SW 1271 (cell line): ENCODE measurements at places on chromosomes 7 and 10.

DNA sequence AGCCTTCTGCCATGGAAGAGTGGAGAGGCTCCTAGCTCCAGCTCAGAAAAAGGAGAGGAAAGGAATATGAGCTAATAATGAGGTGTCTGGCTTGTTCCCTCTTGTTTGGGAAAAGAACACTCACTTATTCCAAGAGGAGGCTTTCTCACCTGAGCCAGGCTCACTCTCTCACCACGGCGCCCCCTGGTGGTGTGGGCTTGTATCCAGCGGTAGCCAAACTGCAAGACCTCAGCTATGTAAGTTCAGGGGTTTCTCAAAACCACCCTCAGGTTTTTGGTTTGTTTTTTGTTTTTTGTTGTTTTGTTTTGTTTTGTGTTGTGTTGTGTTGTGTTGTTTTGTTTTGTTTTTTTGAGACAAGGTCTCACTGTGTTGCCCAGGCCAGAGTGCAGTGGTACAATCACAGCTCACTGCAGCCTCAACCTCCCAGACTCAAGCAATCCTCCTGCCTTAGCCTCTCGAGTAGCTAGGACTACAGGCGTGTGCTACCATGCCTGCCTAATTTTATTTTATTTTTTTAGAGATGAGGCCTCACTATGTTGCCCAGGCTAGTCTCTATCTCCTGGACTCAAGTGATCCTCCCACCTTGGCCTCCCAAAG lies 124.0 kb downstream of the TMEM130 start:
- DNase-seq = no peak

- peak; percentile 36 for DNase-seq
Observed at GRCh38 chr10:77919713-77920108, 6.8 kb downstream of the DLG5 start.

- DNase-seq = peak; percentile 44
Observed at GRCh38 chr7:101814991-101815825, 2.2 kb upstream of the CUX1 start.

- DNase-seq = no peak
Observed at GRCh38 chr10:20892796-20893195, 4.3 kb downstream of the NEBL start.

- DNase-seq = no peak
Observed at GRCh38 chr7:91436655-91437054, 172.4 kb downstream of the FZD1 start.

- DNase-seq = no peak
Observed at GRCh38 chr7:100825751-100826513, 1.4 kb downstream of the EPHB4 start.

DNA sequence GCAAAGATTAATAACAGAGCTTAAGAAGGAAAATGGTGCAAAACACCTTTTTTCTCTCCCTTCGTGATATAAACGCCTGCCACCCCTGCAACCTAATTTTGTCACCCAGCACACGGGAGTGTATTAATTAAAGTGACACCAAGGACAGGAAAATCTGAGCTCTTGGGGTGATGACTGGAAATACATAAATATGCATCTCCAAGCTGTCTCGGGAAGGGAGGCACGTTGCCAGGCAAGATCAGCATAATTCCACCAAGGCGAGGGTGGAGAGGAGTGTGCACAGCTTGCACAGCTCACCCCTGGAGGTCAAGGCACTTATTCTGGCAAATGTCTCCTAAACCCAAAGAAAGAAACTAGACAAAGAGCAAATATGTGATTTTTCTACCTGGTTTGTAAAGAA lies 700.9 kb downstream of the GRID1 start:
- DNase-seq = no peak

DNA sequence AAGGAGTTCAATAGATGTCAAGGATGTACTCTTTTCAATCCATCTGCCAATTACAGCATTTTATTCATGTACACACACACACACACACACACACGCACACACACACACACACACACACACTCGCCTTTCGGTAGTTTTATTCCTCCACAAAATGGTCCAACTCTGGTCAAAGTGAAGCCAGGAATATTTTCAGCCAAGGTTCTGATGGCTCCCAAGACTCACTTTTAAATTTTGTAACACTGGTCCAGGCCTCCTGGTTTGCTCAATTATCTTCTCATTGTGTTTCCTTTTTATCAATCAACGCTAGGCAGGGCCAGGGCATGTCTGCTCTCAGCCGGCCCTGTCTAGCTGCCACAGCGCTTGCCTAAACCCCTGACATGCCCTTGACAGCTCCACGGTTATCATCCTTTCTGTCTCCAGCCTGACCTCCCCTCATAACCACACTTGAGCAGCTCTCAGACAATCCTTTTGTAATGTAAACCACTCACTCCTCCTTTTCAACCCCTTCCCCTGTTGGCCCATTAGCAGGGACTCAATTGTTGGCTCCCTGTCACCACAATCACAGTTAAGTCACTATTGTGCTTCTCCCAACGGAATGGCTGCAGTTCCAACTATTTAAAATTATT lies 115.1 kb downstream of the ICA1 start:
- DNase-seq = no peak

DNA sequence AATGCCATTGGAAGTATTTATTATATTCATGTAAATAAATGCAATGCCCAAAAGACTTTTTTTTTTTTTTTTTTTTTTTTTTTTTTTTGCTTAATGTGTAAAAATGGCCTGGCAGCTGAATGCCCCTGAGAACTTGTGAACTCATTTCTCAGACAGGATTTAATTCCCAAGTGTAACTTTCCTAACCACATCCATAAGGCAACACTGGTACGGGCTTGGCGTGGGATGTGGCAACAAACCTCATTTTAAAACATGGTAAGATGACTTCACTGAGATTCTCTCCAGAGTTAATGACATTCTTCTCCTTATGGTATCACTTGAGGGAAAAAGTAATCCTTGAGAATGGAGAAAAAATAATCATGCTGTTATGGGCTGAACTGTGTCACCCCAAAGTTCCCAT lies 150.4 kb downstream of the DGKI start:
- no peak for DNase-seq

- no peak for DNase-seq
Observed at GRCh38 chr10:72855129-72855528, 38.4 kb upstream of the OIT3 start.

GRCh38 chr10:15725603-15726002 lies 5.9 kb upstream of the ITGA8 start:
- peak; percentile 23 for DNase-seq

DNA sequence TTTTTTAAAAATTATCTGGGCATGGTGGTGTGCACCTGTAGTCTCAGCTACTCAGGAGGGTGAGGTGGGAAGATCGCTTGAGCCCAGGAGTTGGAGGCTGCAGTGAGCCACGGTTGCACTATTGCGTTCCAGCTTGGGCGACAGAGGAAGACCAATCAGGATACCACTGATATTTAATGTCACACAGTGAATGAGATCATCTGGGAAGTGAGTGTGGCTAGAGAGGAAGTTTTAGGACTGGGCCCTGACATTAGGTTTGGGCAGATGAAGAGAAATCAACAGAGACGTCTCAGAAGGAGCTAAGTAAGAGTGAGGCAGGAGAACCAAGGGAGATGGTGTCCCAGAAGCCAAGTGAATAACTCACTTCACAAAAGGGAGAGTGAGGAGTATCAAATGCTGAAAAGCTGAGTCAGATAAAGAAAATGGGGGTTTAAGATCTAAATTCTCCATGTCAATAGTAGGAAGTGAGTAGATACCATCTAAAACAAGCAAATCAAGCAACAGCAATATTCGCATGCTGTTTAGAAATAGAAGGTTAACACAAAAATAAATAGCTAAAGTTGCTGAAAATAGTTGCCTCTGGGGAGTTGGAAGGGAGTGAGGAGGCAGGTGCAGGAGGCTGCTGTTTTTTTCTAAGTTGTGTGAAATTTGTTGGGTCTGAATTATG lies 11.5 kb downstream of the PILRA start:
- no peak for DNase-seq

GRCh38 chr10:70140297-70140696 lies 6.2 kb downstream of the TYSND1 start:
- no peak for DNase-seq

DNA sequence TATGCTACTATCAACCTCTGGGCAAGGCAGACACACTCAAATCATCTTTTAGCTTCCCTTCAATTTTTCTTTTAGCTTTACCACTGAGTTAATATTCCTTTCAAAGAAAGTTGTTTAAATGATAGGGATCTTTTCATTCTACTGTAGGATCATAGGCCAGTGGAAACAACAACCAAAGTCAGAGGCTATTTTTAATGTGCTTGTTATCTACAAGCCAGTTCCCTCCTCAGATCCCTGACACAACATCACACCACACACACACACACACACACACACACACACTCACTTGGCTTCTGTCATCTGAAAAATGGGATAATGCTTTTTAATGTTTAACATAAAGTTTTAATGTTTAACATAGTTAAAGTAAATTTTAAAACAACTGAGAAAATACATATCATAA lies 106.7 kb upstream of the CAV2 start:
- DNase-seq = no peak

DNA sequence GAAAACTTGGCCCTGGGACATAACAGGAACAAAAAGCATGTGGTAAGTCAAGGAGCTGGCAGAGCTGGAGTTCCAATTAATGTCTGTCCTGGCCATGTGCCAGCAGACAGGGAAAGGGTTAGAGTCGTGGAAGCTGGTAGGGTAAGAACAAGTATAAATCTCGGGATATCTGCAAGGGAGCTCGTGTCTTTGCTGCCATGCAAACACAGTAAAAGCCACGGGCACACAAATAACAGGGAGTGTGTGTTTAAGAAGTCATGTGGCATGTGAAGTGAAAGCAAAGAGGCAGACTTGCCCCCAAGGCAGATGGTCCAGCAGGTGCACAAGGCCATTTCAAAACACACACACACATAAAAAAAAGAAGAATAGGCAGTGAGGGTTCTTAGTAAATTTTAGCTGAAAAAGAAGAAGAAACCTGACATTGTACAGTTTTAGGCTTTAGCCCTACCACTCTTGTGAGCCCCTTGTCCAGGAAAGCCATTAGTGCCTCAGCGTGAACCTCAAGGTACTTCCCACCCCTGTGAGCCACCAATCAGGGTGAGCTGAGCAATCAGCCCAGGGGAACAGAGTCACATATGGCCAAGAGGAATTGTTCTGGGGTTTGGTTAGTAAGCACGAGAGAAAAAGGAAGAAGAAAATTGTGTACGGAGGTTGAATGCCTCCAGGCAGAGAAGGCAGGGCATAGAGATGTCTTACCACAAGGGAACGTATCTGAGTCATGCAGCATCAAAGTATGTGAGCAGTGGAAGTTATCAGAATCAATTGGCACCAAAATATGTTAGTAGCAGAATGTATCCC lies 32.8 kb upstream of the ARHGAP12 start:
- peak; percentile 74 for DNase-seq

GRCh38 chr10:24853661-24854060 lies 98.7 kb downstream of the PRTFDC1 start:
- DNase-seq = no peak

- no peak for DNase-seq
Observed at GRCh38 chr10:16799621-16800020, 17.6 kb downstream of the RSU1 start.

DNA sequence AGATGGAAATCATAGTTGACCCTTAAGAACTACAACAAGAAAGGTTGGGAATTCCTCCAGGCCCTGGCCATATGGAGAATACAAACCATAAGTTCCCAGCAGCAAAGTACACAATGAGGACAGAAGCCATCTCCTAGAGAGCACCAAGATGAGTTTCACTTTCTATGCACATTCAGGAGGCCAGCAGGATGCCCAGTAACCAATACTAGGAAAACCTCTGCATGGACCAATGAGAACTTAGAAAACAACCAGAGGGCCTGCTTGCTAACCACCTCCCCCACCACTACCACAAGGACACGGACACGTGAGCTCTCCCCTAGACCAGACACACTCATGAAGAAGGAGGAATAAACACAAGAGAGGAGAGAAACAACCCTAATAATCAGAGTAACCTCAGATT lies 56.3 kb downstream of the IFIT5 start:
- DNase-seq = no peak

DNA sequence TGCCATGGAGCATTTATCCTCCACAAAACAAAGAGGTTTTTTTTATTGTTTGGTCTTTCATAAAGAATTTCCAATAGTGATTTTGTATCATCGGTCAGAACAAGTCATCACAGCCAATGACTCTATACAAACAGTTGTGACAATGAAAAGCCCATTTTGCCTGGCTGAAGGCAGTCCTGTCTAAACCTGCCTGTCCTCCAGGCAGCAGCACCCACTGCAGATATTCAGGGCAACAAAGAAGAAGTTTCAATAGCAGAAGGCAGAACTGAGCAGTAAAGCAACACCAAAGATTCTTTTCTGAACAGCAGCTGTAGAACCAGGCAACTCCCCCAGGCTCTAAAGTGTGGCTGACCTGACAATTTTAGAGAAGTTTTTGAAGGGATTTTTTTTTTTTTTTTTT lies 169.4 kb downstream of the FGFR2 start:
- DNase-seq = no peak

- DNase-seq = peak; percentile 65
Observed at GRCh38 chr10:29635711-29636144, 957 bp upstream of the SVIL start.

DNA sequence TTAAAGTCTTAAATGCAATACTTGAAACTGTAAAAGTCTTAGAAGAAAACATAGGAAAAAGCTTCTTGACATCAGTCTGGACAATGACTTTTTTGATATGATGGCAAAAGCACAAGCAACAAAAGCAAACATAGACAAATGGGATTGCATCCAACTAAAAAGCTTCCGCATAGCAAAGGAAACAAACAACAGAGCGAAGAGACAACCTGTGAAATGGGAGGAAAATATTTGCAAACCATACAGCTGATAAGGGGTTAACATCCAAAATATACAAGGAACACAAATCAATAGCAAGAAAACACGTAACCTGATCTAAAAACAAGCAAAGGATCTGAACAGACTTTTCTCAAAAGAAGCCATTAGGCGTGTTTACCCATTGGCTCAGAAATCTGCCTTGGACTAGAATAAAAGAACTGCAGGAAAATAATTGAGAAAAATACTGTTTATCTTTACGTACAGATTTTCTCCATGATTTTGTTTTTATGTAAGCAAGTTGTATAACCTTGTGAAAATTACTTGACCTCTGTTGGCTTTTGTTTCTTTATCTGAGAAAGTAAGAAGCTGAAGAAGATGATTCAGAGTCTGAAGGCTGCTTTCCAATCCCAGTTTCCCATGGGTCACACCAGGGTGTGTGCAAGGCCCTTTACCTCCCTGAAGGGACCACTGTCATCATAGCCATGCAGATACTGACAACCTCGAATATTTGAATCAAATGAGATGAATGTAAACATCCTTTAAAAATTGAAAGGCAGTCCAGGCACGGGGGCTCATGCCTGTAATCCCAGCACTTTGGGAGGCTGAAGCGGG lies 99.1 kb upstream of the LANCL2 start:
- DNase-seq = no peak
